ENCODE measurements at places on chromosomes 4 and X.

DNA sequence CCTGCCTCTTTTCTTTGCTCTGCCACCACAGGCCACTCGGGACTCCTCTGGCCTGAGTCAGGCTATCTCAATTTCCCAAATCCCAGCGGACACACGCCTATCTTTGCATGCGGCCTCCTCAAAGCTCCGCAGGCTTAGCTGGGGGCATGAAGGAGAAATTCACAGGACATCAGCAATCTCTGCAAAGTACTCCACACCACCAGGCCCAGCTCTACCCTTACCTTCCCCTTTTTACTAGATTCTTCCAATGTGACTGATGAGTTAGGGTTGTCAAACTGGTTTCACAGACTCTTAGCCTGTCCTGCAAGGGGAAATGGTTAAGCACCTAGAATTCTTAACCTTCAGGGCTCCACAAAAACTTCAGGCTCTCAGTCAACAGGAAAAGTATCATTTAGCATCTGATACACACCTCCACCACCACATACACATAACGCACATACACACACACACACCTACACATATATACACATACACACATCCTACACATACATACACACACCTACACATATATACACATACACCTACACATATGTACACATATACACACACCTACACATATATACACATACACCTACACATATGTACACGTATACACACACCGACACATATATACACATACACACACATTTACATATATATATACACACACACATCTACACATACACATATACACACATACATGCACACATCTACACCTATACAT, 349.1 kb downstream of the ANK2 start:
- no peak for DNase-seq

DNA sequence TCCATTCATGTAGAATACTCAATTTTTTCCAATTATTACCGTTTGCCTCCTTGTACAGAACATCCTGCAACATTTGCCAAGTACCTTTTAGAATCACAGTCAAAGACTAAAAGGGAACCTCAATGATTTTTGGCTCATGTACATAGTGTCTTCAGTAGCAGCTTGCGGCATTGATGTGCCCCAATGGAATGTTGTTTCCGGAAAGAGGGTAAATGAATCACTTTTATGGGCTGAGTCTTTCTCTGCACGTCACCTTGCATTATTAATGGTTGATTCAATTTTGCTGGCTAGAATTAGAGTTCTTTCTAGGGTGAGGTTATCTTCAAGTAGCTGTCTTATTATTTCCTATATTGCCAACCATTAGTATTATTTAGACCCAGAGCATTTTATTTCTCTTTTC, 116.9 kb upstream of the GABRA2 start:
- no peak for DNase-seq

GRCh38 chr4:71126719-71127118, 133.3 kb downstream of the DCK start:
- no peak for DNase-seq

GRCh38 chr4:102734591-102735385, 26.0 kb downstream of the MANBA start:
- DNase-seq: no peak

DNA sequence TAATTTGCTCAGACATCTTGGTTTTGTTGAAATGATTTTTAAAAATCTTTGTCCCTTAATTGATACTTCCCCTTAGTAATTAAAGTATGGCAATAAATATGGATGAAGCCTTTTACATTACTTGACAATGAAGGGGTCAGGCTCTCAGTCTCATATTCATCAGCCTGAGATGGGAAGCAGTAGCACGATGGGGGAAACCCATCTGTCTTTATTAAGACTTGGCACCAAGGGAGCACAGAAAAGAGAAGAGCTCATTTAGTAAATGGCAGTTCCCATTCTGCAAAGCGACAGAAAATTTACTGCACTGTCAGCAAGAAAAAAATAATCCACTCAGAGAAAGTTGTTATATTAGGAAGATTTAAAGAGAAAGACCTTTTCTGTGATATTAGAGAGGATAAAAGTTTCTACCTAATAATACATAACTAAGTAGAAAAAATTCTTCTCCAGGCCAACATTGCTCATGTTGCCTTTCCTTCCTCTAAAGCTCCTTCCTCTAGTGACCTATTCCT, 7.9 kb upstream of the SERTM2 start:
- DNase-seq: no peak

GRCh38 chr4:70925418-70925817, 23.2 kb downstream of the MOB1B start:
- no peak for DNase-seq

- no peak for DNase-seq
Observed at GRCh38 chr4:184688447-184688846, 38.9 kb downstream of the PRIMPOL start.

Measured in activated T-cell treated with anti-CD3 and anti-CD28 coated beads for 4 hours (primary cell).